Thymus (tissue), 14 donors: ENCODE measurements at places on chromosomes 7 and 10. TPM values are rescaled to one million over a fixed set of nuclear protein-coding genes. Genes with fewer than 3 reads are reported as not detected.
A peak's percentile ranks its signal among the peaks of the same experiment; 100 is the strongest.

- H3K27me3 ChIP-seq: no peaks in the 10 kb centered on the region
- no peaks in the 10 kb centered on the region for H3K4me1 ChIP-seq
- DNase-seq: no peak
- H3K4me3 ChIP-seq: no peak overlapping the region
Measured at GRCh38 chr10:70007116-70007820, 45.4 kb upstream of the MACROH2A2 start.

GRCh38 chr10:15324611-15325010, 46.5 kb downstream of the FAM171A1 start:
- no peaks in the 10 kb centered on the region for H3K27me3 ChIP-seq
- no peak for DNase-seq
- H3K4me1 ChIP-seq: no peaks in the 10 kb centered on the region
- no peak overlapping the region for H3K4me3 ChIP-seq
- no peak overlapping the region for H3K27ac ChIP-seq
- no peaks in the 10 kb centered on the region for H3K36me3 ChIP-seq

DNA sequence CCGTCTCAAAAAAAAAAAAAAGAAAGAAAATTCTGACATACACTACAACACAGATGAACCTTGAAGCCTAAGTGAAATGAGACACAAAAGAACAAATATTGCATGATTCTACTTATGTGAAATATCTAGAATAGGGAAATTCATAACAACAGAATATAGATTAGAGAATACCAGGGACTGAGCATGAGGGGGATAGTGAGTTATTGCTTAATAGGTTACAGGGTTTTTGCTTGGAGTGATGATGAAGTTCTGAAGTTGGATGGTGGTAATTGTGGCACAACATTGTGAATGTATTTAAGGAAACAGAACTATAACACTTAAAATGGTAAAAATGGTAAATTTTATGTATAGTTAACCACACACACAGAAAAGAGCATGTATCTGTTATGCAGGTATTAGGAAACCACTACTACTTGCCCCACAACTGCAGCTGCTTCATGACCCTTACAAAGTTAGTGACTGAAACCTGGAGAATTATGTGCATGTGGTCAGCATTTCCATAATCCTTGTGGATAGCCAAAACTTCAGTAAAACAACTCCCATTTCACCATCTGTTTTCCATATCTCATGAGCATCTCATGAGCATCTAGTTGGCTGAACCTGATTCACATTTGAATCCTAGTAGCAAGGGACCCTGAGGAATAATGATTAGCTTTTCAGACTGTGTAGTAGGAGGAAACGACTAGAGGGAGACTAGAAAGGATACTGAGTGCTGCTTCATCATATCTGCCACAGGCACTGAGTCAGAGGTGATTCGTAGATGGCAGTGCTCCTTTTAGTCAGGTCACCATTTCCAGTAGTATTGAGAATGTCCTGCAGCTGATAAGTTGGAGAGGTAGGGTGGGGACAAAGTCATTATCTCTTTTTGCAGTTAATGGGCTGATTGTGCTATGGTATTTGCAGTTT, 26.3 kb downstream of the SAMD8 start:
- H3K27me3 ChIP-seq: no peaks in the 10 kb centered on the region
- H3K27ac ChIP-seq: no peak overlapping the region
- no peaks in the 10 kb centered on the region for H3K4me1 ChIP-seq
- H3K36me3 ChIP-seq: no peaks in the 10 kb centered on the region
- no peak for DNase-seq

GRCh38 chr10:49389361-49389933, 6.4 kb downstream of the DRGX start:
- no peak for DNase-seq
- H3K4me1 ChIP-seq: no peaks in the 10 kb centered on the region
- H3K36me3 ChIP-seq: no peaks in the 10 kb centered on the region
- H3K4me3 ChIP-seq: no peak overlapping the region
- H3K27me3 ChIP-seq: peaks cover 19% of the 10 kb centered on the region
- H3K27ac ChIP-seq: no peak overlapping the region

- DNase-seq: no peak
- H3K4me1 ChIP-seq: no peaks in the 10 kb centered on the region
- H3K4me3 ChIP-seq: no peak overlapping the region
- no peaks in the 10 kb centered on the region for H3K27me3 ChIP-seq
Measured at GRCh38 chr10:109027534-109028185, 895.7 kb downstream of the XPNPEP1 start.

DNA sequence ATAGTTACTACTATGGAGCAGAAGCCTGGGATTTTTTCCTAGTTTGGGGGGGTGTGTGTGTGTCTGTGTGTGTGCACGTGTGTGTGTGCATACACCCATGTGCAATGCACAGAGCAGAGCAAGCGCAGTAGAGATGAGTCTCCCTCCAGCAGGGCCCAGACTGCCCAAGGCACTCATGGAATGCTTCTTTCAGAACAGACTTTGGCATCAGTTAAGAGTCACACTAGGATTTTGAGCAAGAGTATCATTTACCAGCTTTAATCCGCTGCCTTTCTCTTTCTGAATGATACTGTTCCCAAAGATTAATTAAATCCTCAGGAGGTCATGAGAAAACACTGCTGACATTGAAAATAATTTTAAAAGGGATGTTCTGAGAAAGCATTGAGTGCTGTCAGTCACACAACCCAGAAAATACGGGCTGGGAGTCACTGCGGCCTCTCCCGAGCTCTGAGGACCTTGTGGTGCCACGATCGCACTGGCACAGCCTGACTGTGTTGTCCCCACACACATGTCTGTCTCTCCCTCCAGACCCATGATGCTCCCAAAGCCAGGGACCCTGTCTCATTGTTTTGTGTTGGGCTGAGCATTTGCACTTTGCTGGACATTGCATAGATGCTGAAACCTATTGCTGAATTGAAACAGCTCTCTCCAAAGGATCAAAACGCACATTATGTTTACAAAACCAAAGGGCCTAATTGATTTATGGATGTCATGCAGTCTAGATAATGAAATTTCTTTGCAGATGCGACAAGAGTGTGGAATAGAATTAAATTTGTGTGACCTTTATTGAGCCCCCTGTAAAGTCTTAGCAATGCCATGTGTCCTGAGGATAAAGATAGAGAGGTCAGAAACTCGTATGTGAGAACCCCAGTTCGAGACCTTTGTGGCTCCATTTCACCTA, 54.7 kb upstream of the FIGNL1 start:
- no peak for DNase-seq
- no peak overlapping the region for H3K27ac ChIP-seq
- no peak overlapping the region for H3K4me3 ChIP-seq
- no peaks in the 10 kb centered on the region for H3K36me3 ChIP-seq
- H3K27me3 ChIP-seq: no peaks in the 10 kb centered on the region
- H3K4me1 ChIP-seq: peaks cover 23% of the 10 kb centered on the region

DNA sequence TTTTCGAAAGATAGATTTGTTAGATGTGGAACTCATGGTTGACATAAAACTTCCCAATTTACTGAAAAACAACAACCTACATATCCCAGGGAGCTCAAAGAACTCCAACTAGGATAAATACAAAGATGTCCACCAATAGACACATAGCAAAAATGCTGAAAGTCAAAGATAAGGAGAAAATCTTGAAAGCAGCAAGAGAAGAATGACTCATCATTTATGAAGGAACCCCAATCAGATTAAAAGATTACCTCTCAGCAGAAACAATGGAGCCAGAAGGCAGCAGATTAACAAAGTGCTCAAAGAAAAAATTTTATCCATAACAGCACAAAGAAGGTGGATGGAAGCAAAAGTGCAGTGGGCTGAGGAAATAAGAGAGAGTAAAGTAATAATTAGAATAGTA, 908.6 kb downstream of the SORCS3 start:
- H3K4me3 ChIP-seq: no peak overlapping the region
- no peaks in the 10 kb centered on the region for H3K36me3 ChIP-seq
- H3K4me1 ChIP-seq: no peaks in the 10 kb centered on the region
- no peak overlapping the region for H3K27ac ChIP-seq

DNA sequence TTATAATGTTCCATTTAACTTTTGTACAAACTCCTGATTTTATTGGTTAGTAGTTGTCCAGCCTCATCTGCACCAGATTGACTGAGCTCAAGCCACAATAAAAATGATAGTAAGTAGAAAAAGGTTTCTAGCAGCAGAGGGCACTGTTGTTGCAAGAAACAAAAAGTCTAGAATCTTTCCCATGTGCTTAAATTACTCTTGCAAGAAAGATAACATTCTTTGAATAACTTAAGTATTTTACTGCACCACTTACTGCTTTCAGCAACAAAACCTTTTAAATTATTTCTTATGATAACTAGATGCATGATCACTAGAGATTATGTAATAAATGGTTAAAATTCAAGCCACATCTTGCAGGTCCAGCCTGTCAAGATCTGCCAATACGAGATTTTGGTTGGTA, 27.0 kb downstream of the LMOD2 start:
- no peaks in the 10 kb centered on the region for H3K4me1 ChIP-seq
- H3K4me3 ChIP-seq: no peak overlapping the region
- H3K36me3 ChIP-seq: peaks cover 29% of the 10 kb centered on the region
- H3K27ac ChIP-seq: no peak overlapping the region

DNA sequence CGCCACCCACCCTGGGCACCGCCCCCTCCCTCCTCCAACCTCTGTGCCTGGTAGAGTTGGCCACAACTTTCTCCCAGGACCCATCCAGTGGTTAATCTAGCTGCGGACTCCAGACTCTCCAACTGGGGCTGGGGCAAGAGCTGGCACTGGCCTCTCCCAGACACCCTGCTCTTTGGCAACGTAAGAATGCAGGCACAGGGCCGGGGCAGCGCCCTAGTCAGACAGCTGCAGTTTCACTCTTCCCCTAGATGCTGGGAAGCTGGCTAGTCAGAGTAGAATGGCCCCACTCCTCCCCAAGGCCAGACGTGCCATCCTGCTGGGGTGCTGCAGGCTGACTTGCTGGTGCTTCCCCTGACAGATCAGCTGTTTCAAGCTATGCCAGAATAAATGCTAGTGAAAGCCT, 22.1 kb downstream of the HSPA12A start:
- H3K27me3 ChIP-seq: peaks cover 86% of the 10 kb centered on the region
- H3K4me1 ChIP-seq: peaks cover 15% of the 10 kb centered on the region
- DNase-seq: no peak

GRCh38 chr10:114631666-114632417, 26.2 kb downstream of the ABLIM1 start:
- DNase-seq: no peak
- H3K36me3 ChIP-seq: no peaks in the 10 kb centered on the region
- peaks cover 7% of the 10 kb centered on the region for H3K4me1 ChIP-seq
- H3K4me3 ChIP-seq: peak overlapping the region; percentile 19

DNA sequence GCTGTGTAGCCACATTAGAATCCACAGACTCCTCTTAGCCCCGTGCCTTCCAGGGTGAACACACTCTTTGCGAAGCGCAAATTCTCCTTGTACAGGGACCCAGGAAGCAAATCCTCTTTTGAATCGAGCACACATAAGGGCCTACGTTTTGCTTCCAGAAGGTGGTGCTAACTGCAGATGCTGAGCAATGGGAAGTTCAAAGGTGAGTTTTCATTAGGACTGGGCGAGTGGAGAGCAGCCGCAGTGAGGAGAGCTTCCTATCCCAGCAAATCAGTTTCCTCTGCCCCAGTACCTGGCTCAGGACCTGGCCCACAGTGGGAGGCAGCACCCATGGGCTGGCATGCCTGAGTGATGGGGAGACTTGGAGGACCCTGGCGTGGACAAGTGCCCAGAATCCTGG, 23.5 kb upstream of the GPR26 start:
- no peaks in the 10 kb centered on the region for H3K4me1 ChIP-seq
- no peaks in the 10 kb centered on the region for H3K36me3 ChIP-seq

DNA sequence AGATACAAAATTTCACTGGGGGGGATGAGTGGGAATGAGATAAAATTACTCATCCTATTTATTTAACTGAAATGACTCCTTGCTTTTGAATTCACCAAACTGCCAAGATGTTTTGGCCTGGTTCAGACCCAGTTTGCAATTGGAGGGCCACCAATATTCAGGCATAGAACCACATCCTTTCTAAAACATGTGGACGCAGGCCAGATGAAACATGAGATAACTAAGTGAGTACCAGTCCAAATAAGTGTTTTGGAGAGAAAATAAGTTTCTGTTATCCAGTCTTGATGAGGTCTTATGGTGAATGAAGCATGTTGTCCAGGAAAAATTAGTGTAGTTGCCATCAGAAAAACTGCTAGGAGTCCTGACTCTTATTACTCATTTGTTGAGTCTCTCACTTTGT, 36.3 kb upstream of the PDK4 start:
- no peak overlapping the region for H3K27ac ChIP-seq
- peaks cover 2% of the 10 kb centered on the region for H3K4me1 ChIP-seq

DNA sequence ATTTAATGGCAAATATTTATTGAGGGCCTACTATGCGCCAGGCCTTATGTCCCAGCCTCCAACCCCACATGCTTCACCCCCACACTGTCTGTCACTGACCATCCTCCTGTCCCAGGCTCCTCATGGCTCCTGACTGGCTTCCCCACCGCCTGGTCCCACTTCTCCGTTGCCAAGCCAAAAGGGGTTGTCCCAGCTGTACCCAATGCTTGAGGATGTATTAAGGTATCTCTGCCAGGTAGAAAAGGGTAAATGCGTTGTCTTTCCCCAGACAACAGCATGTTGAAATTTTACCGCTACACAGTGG, 168.8 kb upstream of the FRMD4A start:
- no peak overlapping the region for H3K27ac ChIP-seq
- DNase-seq: no peak
- H3K4me1 ChIP-seq: no peaks in the 10 kb centered on the region

GRCh38 chr7:17946591-17946990, 6.3 kb upstream of the SNX13 start:
- H3K4me1 ChIP-seq: no peaks in the 10 kb centered on the region
- H3K27ac ChIP-seq: no peak overlapping the region
- H3K27me3 ChIP-seq: no peaks in the 10 kb centered on the region
- no peak for DNase-seq
- no peak overlapping the region for H3K4me3 ChIP-seq

DNA sequence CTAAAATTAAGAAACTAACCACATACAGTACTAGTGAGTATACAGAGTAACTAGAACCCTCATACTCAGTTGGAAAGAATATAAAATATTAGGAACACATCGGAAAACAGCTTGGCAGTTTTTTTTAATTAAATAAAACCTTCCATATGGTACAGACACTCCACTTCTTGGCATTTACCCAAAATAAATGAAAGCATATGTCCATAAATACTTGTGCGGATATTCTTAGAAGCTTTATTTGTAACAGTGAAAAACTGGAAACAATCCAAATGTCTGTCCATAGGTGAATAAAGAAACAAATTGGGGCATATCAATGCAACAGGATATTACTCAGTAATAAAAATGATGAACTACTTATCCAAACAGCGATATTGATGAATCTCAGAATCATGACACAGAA, 410.0 kb downstream of the HTR7 start:
- H3K27ac ChIP-seq: no peak overlapping the region
- no peaks in the 10 kb centered on the region for H3K4me1 ChIP-seq
- no peak for DNase-seq
- no peaks in the 10 kb centered on the region for H3K27me3 ChIP-seq

GRCh38 chr7:102392330-102392729, 3.8 kb upstream of the PRKRIP1 start:
- H3K27me3 ChIP-seq: no peaks in the 10 kb centered on the region
- no peak overlapping the region for H3K4me3 ChIP-seq
- H3K36me3 ChIP-seq: peaks cover 14% of the 10 kb centered on the region
- no peak overlapping the region for H3K27ac ChIP-seq

GRCh38 chr10:52334595-52334994, 20.5 kb downstream of the DKK1 start:
- no peak overlapping the region for H3K4me3 ChIP-seq
- DNase-seq: no peak

LRRC4 gene
- total RNA-seq: 1.6 TPM

MPP7 gene
- 2.8 TPM for total RNA-seq

FZD1 gene
- 1.4 TPM for total RNA-seq

PVRIG gene
- 52.3 TPM for total RNA-seq

ZNF138 gene
- total RNA-seq: 13.2 TPM

MBLAC1 gene
- total RNA-seq: 3.1 TPM

ANKRD1 gene
- total RNA-seq: 2.0 TPM

KIAA1549 gene
- total RNA-seq: 1.9 TPM

POU6F2 gene
- total RNA-seq: 0.05 TPM
